Activated naive CD4-positive, alpha-beta T cell treated with anti-CD3 and anti-CD28 coated beads for 36 hours (primary cell): ENCODE measurements at places on chromosomes 5 and 9. TPM values are rescaled to one million over a fixed set of nuclear protein-coding genes. Genes with fewer than 3 reads are reported as not detected.
A peak's percentile ranks its signal among the peaks of the same experiment; 100 is the strongest.

The FOXD4L4 gene
- total RNA-seq: not detected

The OLFML2A gene
- not detected for total RNA-seq

The PFN3 gene
- not detected for total RNA-seq

The ZDHHC11 gene
- total RNA-seq: 3.6 TPM

The KCNN2 gene
- total RNA-seq: not detected

The FCN2 gene
- total RNA-seq: not detected

The SLC34A1 gene
- total RNA-seq: not detected

GRCh38 chr9:19149230-19149629, 21.9 kb upstream of the PLIN2 start:
- no peak for DNase-seq

GRCh38 chr9:113548221-113549041, 84.9 kb downstream of the RGS3 start:
- DNase-seq: peak; percentile 32

DNA sequence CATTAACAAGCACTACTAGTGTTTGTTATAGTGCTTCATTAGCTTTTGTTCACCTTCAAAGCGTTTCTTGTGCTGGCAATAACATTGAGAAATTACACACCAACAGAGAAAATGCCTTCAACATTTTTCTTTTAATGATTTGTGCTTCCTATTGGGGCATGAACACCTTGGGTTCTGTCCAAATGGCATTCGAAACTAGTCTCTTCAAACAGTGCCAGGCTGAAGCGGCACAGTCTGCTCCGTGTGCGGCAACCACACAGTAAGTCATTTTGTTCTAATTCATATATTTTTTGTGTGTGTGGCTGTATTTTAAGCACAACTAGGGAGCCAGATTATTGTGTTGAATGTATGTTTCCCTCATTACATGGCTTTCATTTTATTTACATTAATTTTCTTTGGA, 414.7 kb upstream of the SGCD start:
- no peak for DNase-seq

- DNase-seq: no peak
These were observed 179.1 kb upstream of the RASEF start for GRCh38 chr9:83242066-83242465.

GRCh38 chr5:24714746-24715145, 70.0 kb upstream of the CDH10 start:
- DNase-seq: no peak

DNA sequence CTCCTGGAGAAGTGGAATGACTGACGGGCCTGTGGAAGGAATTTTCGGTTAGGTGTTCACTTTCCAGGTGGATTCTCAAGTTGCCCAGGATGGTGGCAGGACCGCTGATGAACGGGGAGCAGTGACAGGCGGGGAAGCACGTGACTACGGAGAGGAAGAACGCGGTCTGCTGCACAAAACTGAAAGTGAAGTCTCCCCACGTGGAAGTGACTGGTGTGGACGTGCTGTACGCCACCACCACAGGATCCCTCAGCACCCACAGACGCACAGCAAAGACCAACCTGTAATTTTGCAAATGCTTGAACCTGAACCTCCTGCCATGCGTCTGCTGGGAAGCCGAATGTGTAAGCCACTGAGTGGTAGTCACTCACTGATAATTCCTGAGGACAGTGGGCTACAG, 51.4 kb downstream of the RNF130 start:
- no peak for DNase-seq

DNA sequence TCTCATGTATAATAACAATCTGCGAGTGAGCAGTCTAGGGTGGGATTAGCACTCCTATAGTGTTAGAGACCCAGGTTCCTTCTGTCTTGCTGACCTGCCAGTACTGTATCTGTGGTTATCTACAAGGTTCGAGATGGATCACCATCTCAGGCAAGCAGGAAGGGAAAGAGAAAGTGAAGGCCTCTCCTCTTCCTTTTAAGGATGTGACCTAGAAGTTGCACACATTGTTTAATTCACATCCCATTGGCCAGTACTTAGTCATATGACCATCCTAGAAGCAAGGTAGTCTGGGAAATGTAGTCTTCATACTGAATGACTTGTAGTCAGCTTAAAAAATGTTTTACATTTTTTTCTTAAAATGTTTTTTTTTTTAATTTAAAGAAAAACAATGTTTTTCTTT, 168.6 kb downstream of the CARTPT start:
- peak; percentile 17 for DNase-seq

DNA sequence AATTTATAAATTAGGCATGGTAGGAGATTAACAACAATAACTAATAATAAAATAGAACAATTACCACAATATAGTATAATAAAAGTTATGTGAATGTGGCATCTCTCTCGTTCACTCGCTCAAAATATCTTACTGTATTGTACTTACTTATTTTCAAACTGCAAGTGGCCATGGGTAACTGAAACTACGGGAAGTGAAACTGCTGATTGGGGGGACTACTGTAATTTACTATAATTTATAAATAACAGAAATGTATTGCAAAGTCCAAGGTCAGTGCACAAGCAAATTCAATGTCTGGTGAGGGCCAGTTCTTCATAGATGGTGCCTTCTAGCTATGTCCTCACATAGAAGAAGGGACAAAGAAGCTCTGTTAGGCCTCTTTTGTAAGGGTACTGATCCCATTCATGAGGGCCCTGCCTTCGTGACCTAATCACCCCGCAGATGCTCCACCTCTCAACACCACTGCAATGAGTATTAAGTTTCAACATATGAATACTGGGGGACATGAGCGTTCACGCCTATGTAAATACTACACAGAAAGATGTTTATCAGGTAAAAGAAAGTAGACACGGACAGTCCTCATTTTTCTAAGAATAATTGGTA, 39.0 kb downstream of the KCNIP1 start:
- DNase-seq: no peak

DNA sequence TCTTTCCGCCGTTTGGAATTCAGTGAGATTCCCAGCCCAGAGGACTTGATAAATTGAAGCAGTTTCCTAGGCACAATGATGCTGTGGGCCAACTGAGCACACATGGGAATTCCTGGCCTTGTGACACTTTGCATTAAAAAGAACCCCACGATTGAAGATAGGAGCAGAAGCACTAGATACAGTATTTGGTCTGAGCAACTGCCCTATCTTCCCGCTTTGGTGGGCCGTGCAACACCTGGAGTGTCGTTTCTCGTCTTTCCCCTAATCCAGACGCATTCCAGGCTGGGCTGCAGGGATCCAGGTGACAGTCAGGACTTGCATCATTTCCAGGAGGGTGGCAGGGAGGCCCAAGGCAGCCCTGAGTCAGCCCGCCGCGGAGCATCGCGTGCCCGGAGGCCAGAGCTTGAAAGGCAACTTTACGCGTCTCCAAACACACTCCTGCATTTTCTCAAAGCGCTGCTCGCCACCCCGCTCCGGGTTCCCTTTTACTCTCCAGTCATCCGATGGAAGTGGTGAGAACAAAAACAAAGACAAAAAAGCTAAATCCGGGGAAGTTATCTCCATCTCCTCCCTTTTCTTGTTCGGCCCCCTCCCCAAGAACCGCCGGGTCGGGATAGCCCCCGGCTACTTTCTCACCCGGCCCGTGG, 753 bp upstream of the STC2 start:
- DNase-seq: peak; percentile 64

DNA sequence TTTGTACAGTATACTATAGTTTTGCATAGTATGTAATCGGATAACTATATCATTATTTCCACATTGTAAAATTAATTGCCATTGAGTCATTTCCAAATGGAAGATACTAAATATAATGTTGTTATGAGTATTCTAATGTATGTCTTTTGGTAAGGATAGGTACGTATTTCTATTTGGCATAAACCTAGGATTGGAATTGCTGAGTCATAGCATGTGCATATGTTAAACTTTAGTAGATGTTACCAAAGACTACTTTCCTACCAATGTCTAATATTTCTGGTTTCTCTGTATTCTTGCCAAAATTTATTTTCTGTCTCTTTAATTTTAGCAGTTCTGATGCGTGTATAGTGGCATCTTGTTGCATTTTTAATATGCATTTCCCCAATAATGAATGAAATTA, 825.1 kb upstream of the ARRDC3 start:
- DNase-seq: no peak

DNA sequence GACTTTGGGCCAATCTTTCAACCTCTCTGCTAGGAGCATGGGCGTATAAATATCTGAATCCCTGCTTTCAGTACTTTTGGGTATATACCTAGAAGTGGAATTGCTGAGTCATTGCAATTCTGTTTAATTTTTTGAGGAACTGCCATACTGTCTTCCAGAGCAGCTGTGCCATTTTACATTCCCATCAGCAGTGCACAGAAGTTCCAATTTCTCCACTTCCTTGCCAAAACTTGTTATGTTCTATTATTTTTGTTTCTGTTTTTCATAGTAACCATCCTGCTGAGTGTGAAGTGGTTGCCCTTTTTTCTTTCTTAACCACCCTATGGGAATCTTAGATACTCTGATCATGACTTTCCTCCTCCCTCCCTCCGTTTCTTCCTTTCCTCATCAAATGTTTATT, 11.1 kb upstream of the CCIN start:
- DNase-seq: no peak

DNA sequence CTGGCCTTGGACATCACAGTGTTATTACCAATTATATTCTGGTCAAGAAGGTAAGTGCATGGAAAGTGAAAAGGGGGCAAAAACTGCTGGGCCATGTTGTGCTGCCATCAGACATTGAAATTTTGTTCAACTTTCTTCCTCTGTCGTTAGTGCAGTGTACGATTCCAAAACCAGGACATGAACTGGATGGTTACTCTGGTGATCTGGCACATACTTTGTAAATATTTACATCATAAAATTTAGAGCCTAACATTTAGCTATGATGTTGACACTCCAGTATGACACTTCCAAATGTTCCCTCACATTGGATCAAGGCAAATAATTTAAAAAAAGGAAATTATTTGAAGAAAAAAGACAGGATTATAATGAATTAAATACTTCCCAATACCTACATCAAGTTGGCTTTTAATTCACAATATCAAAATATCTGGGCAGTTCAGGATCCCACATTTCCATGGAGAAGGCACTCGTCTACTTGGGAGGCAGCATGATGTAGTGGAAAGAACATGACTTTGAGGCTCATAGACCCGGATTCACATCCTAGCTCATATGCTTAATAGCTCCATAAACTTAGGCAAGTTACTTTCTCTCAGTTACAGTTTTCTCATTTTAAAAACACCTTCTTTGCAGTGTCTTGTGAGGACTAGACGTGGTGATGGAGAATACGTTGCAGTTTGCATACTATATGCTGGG, 342.5 kb upstream of the MPDZ start:
- DNase-seq: no peak

- DNase-seq: peak; percentile 59
These were observed 281.1 kb upstream of the MAP3K1 start for GRCh38 chr5:56534102-56534829.

DNA sequence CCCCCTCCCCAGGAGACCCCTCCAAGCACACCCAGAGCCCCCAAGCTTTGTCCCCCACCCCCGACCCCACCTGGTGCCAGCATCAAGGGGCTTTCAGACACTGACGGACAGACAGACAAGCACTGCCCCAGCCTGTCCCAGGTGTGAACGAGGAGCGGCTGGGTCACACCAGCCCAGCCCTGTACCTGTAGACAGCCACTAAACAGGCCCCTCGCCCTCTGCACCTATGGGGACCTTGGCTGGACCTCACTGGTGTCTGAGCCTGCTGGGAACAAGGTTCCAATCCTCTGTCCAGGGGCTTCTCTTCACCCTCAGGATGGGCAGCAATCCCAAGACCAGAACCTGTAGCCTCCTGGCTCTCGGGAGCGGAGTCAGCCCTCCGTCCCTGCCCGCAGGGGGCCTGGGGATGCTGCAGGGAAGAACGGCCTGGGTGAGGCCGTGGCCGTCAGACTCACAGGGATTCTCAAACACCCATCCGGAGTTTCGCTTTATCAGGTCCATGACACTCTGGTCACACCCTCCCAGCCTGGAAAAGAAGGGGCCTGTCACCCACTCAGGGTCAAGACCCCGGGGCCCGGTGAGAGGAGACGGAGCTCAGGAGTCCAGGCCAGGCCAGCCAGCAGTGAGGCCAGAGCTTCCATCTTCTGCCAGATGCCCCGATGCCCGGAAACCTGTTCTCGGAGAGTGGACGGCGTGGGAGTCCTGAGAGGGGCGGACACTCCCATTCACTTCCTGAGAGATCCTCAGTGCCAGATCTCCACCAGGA, 2.8 kb downstream of the LCN6 start:
- DNase-seq: no peak

DNA sequence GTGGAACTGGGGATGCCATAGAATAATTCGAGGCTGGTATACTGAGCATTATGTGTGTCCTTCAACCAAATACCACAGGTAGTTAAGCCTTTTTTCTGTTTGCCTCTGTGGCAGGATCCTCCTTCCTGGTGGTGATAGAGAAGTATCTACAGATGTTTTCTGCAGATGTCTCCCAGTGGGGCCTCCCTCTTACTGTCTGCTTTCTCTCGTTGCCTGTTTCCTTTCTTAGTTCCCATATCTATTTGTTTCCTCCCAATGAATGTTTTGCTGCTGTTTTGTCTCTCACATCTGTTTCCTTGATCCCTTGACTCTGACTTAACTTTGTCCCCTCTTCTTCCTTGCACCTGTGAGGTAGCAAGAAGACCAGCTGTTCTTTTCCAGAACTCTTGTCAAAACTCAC, 130.9 kb upstream of the NUDT12 start:
- no peak for DNase-seq

- no peak for DNase-seq
These were observed 9.4 kb upstream of the SLC6A7 start for GRCh38 chr5:150180241-150181026.

GRCh38 chr5:96572864-96573512, 89.2 kb upstream of the CAST start:
- DNase-seq: no peak

DNA sequence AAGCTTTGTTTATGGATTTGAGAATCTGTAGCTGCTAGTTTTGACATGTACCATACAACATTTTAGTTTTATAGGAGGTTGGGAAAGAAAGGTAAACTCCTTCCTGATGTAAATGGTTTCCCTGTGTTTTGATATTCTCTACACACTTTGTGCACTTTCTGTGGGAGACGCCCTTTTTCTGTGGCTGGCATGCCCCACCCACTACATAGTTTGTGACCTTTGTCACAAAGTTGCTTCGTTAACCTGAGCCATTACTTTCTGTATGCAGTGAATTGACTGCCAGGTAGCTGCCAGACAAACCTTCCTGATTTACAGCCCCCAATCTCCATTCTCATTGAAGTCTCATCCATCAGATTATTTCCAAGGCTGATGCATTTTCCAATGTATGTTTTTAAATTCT, 90.6 kb downstream of the NLN start:
- DNase-seq: peak; percentile 11

- no peak for DNase-seq
These were observed 104.0 kb upstream of the ACTBL2 start for GRCh38 chr5:57586649-57587048.
